ENCODE measurements at places on chromosomes 7 and 10.

GRCh38 chr10:132958883-132959558, 16.7 kb upstream of the CFAP46 start:
- no peak for DNase-seq

DNA sequence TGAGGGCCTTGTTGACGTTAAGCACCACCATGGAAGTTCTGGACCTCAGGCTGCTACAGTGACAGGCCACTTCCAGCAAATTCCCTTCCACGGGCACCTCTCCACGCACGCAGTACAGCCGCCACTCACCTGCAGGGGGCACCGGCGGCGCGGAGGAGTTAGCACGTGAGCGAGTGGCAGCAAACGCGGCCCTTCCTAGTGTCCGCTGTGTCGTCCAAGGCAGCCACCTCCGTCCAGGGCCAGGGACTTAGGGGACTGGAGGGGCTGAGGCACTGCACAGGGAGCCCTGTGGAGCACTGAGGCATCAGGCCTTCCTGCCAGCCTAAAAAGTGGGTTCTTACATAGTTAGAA, 164.4 kb downstream of the SVIL start:
- DNase-seq = no peak

DNA sequence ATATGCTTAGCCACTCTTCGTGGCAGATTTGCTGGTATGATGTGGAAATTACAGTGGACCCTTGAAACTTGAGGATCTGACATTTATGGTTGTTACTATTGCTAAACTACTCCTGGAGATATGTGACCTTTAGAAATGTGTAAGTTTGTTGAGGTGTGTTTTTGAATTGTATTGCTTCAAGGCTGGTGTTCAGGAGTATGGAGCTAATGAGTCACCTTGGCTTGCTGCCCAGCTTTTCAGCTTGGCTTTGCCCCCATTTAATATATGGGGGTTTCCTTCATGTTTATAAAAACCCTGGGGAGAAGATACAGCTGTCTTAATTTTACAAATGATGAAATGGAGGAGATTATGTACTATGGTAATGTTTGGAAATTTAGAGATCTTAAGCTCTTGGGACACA, 11.6 kb downstream of the HBP1 start:
- peak; percentile 56 for DNase-seq

- DNase-seq = no peak
These were observed 27.0 kb downstream of the BLNK start for GRCh38 chr10:96244354-96244753.

DNA sequence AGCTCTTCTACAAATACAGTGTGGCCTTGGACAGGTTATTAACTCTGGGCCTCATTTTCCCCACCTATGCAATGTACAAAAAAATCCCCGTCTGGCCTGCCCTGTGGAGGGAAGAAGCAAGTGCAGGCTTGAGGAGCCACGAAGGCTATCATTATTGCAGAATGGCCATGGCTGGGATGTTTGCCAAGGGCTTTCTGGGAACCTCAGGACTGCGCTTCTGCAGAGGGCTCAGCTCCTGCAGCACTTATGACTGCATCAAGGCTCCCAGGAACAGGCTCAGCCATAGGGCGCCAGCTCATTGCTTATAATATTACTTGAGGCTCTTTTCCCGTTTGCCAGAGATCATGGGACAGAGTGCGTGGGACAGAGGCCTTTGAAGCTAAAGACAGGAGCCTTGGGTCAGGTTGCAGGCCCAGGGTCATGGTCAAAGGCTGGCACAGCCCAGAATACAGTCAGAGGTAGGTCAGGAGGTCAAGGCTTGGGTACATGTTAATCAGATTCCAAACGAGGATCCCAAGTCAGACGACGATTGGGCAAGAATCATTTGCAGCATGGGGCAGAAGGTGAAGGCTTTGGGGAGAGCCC, 20.6 kb upstream of the C10orf105 start:
- DNase-seq = no peak

GRCh38 chr7:82755705-82756551, 312.4 kb upstream of the CACNA2D1 start:
- no peak for DNase-seq

DNA sequence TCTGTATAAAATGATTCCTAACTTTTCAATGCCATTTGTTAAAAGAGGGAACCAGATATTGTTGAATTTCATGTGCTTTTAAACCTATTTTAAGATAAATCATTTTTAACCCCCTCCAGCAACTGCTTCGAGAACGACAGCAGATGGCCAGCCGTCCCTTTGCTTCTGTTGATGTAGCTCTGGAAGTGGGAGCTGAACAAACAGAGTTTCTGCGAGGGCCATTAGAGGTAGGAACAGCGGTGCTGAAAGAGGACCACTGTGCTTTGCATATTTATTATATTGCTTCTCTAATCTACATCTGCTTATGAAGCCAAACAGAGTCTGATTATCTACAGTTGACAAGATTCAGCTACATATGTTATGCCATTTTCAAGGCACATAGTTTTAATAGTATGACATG, 545.9 kb downstream of the GFRA1 start:
- no peak for DNase-seq

- no peak for DNase-seq
These were observed 346.6 kb upstream of the KLF6 start for GRCh38 chr10:4131407-4132215.
